ENCODE measurements at places on chromosomes 6 and 20.
A peak's percentile ranks its signal among the peaks of the same experiment; 100 is the strongest.

DNA sequence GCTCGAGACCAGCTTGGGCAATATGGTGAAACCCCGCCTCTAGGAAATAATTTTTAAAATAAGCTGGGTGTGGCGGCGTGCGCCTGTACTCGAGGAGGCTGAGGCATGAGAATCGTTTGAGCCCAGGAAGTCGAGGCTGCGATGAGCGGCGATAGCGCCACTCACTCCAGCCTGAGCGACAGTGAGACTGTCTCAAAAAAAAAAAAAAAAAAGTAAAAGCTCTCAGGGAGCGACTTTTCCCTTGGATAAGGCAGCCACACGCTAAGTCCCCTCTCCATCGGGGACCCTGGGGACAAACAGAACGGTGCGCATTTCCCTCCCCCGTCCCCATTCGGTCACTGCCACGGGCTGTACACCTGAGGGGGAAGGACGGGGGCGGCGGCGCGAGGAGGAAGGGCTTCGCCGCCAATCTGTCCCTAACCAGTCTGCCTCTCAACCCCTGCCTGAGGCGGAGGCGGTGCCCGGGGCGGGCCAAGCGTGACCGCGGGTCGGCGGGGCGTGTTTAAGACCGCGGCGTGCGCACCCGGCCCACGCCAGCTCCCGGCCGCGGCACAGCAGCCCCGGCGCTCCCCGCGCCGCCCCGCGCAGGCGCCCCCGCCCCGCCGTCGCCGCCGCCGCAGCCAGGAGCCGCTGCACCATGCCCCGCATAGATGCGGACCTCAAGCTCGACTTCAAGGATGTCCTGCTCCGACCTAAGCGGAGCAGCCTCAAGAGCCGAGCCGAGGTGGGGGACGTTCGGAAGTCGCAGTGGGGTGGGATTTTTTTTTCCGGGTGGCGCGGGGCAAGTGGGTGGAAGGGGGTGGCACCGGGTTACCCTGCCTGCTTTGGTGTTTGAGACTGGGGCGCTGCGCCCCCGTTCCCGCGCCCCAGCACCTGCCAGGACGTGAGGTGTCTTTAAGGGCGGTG lies at the start of gene GMPR:
GMPR (plus strand) TSS at position 531 of the 906 bp plus-strand sequence; CDS start at position 638, 107 bp downstream.
- peak; percentile 29 for DNase-seq

- DNase-seq, result no peak
These were observed 75.0 kb downstream of the MBOAT1 start for GRCh38 chr6:20137240-20137639.

- no peak for DNase-seq
These were observed 107.4 kb upstream of the NAA20 start for GRCh38 chr20:19909725-19910124.

DNA sequence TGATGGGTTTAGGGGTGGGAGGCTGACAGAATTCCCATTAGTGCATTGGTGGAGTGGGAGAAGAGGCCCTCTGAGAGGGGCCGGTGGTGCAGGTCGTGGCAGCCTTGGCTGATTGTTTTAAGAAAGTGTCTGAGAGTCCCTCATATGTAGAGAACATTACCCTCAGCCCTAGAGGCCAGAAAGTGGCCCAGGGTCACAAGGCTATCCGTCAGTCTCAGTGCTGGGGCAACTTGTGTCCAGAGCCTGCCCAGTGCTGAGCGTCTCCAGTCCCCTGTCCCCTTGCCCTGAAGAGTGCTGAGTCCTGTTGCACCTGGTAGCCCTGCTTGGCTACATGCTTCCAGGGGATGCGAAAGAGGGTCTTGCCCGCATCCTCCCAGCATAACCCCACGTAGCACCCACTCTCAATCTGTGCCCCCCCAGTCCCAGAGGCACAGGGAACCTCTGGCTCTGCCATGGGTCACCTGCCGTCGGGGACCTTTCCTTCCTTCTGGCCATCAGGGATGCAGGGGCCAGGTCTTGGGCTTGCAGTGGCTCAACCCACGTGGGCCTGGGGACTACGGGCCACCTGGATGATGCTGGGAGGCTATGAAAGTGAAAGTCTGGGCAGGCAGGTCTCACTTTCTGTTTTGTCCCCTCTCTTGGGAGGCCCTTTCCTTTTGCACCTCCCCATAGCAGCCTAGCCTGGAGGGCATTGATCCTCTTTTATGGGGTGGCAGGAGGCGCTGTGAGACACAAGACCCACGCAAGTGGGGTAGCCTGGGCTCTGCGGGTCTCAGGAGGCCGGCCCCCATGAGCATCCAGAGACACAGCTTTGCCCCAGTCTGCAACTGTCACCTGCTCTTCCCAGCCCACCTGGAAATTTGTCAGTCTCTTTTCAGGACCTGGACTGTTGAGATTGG lies 12.2 kb downstream of the DUSP15 start:
- DNase-seq, result no peak

- no peak for DNase-seq
These were observed 21.8 kb downstream of the LCA5 start for GRCh38 chr6:79515436-79515835.
